CD4-positive, alpha-beta T cell treated with Interleukin-1 beta for 1 hour (primary cell): ENCODE measurements at places on chromosomes 6 and 20.
A peak's percentile ranks its signal among the peaks of the same experiment; 100 is the strongest.

GRCh38 chr6:74731931-74732330 is 473.9 kb downstream of the COL12A1 start:
- no peak for DNase-seq

GRCh38 chr6:7062451-7063162 is 45.2 kb upstream of the RREB1 start:
- DNase-seq = no peak

DNA sequence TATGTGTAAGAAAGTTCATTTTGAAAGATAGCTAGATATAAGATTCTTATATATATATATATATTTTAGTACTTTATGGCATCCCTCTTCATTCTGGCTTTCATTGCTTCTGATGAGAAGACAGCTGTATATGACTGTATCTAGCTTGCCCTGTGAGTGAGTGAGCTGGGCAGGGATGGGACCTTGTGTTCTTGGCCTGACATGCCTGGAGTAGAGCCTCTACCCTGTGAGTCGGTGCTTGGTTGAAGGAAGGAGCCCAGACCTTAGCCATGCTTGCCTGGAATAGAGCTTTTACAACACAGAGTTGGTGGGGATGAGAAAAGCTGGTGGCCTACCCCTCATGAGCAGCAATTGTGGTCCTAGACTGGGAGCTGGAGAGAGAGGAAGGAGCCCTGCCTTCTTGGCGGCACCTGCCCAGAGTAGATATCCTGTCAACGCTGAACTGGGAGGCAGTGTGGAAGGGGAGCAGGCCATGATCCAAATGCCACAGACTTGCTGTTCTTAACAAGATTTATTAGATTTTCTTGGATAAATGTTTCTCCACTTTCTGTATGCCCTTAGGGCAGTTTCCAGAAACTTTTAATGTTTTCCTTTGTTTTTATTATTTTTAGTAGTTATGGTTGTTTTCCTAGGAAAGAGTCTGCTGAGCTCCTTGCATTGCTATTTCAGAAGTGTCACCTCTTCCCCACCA is 31.6 kb downstream of the FIG4 start:
- no peak for DNase-seq

DNA sequence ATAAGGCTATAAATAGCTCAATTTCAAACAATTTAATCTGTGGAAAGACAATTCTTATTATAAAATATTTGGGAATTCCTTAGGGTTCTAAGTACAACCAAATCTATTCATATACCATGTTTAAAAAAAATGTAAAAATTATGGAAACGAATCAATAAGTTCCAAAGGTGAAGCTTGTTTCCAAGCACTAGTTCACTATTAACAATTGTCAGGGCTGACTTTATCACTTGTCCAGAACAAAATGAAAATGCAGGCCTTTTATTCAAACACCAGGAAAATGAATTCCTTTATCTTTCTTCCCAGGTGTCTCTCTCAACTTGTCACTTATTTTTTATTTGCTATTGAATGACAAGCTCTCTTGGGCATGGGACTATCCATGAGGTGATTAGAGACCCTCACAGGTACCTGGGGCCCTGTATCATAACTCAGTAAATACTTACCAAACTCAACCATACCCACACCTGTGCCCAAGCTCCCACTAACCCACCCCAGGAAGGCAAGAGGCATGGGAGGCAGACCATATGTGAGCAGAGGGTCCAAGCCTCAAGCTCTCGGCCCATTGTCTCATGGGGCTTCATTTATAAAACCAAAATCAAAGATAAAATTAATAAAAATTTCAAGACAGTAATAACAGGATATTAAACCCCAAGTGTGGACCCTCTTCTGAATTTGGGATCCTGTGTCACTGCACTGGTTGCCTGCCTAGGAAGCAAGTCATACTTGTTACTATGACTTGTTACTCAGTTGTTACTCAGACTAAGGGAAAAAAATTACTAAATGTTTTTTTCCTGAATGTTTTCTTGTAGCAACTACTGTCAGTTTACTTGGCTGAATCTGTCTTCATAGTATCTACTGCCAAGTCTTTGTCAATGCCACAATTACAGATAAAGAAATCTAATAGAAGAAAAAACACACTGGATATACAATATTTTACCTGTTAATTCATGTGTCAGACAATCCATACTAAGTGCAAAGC is 54.7 kb downstream of the PTPRK start:
- DNase-seq = no peak

DNA sequence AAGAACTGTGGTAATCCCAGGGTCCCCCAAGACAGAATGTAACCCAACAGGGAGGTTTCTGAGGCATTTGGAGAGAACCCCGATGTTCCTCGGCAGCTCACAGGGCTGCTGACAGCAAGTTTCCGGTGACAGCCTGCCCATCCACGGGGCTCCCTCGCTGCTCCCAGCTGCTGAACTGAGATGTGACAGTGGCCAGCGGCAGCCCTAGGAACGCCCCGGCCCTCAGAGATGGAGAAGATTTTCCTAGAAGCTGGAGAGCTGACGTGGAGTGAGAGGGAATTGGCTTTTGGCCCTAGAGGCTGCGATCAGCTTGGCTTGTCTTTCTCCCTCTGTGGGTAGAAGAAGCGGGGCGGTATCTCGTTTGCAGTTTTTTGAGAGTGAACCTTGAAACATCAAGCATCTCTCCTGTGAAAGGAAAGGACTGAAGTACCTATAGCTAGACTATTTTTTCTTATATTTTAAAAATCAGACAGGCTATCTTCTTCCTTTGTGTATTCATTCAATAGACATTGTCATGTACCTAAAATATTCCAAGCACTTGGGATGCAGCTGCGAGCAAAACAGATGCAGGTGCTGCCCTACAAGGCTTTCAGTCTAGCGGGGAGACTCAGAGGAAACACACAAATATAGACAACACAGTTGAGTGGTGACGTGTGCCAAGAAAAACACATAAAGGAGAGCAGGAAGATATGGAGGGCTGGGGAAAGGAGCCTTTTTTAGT is 28.4 kb upstream of the NFATC2 start:
- DNase-seq = no peak

DNA sequence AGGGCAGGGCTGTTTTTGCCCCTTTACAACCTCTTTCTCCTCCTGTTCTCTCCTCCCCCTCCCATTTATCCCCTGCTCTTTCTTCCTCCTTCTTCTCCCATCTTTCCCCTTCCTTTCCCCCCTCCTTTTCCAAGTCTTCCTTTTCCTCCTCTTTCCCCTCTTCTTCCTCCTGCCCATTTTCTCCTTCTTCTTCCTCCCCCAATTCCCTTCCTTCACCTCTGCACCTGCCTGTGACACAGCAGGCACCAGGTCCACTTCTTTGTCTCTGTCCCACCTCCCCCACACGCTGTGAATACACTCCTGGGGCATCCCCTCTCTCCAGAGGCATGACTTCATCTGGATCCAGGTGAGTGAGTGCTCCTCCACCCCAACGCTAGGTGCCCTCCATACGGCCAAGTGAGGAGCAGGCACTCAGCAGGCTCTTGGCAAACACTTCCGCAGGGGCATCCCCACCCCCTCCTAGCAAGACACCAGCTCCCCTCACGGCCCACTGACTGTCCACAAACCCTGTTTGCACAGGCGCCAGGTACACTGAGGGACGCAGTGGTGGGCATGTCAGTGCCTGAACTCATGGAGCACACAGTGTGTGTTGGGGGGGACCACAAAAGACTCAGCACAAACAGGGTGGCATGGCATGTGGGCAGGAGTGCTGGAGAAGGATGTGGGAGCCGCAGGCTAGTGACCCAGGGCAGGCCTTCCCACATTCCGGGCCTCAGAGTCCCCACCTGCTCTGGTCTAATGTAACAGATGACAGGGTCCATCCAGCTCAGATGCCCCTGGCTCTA is 10.7 kb upstream of the TLDC2 start:
- no peak for DNase-seq

DNA sequence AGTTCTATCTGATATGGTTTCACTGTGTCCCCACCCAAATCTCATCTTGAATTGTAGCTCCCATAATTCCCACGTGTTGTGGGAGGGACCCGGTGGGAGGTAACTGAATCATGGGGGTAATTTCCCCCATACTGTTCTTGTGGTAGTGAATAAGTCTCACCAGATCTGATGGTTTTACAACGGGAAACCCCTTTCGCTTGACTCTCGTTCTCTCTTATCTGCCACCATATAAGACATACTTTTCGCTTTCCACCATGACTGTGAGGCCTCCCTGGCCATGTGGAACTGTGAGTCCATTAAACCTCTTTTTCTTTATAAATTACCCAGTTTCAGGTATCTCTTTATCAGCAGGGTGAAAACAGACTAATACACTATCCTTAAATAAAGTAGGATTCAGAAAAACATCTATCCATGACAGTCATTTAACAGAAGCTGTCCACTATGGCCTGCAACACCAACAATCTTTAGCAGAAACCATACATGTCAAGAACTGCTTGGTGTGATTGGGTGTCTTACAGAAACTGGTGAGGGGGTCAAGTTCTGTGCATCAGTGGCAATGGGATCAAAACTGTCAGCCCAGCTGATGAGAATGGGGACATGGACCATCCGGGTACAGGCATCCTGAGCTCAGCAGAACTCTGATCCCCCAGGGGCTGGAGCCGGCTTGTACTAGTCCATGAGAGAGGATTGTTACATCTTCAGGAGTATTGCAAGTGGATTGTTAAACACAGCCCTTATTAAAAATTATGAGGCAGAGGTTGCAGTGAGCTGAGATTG is 59.2 kb downstream of the SCML4 start:
- DNase-seq = no peak

DNA sequence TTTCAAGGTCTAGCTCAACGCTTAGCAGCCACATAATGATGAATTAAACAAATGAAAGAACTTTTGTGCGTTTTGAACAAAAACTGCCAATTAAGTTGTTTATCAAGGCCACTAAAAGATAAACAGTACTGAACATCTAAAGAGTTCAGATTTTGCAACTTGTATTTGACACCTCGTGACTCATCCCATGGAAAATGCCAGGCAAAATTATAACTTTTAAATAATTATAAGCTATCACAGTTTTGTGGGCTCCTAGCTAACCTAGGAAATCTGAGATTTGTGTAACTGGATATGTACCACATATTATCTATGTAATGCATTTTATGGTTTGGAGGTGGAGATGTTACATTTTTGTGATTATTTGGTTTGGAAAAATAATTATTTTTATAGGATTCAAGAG is 9.6 kb upstream of the BAG2 start:
- DNase-seq = no peak

- no peak for DNase-seq
Measured at GRCh38 chr6:42363926-42364849, 87.5 kb downstream of the TRERF1 start.

DNA sequence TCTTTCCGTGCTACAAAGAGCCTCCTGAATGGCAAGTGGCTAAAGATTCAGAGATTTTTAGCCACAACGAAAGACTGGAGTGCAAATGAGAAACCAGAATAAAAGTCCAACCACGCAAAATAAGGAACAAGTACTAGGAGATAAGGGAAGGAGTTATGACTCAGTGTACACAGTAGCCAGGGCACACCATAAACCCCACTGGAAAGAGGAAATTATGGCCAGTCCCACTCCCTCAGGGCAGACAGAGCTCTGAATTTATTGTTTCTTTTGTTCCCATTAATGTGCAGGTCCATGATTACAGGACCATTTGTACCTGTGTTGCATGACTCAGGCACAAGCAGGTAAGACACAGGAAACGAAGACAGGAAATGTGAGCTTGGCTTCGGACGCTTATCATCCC is 150.3 kb upstream of the PREP start:
- DNase-seq = peak; percentile 8

- DNase-seq = no peak
Measured at GRCh38 chr6:18160911-18161310, 5.7 kb downstream of the KDM1B start.

- DNase-seq = no peak
Measured at GRCh38 chr20:60403105-60403741, 445.0 kb downstream of the CDH26 start.

GRCh38 chr20:37869334-37869861 is 33.5 kb upstream of the VSTM2L start:
- no peak for DNase-seq

GRCh38 chr6:160391419-160392116 is 43.4 kb downstream of the SLC22A3 start:
- DNase-seq = no peak

GRCh38 chr6:5126214-5126613 is 41.1 kb downstream of the PPP1R3G start:
- no peak for DNase-seq

GRCh38 chr6:123745895-123746294 is 57.8 kb upstream of the NKAIN2 start:
- DNase-seq = no peak

- DNase-seq = no peak
Measured at GRCh38 chr6:168046696-168047095, 32.3 kb downstream of the FRMD1 start.

GRCh38 chr20:45098103-45098773 is 2.7 kb downstream of the KCNS1 start:
- no peak for DNase-seq

- DNase-seq = no peak
Measured at GRCh38 chr6:138434925-138435324, 30.9 kb downstream of the HEBP2 start.

DNA sequence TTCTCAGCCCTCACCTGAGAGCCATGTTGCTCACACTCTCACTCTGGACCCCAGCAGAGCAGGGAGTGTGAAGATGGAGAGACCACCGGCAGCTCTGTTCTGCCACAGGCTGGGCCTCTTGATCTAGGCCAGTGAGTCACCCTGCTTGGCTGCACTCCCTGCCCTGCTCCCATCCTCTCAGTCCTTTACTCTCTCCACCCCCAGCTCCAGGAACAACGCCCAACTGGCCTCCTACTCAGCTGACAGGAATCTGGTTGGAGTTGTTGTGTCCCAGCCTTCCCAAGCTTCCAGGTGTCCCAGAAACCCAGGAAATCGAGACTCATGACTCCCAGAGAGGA is at the start of gene PSORS1C1:
TSS of gene PSORS1C1 (plus strand) at position 260 of the 338 bp plus-strand sequence. CDS start 14,833 bp downstream, outside the sequence.
- DNase-seq = no peak

DNA sequence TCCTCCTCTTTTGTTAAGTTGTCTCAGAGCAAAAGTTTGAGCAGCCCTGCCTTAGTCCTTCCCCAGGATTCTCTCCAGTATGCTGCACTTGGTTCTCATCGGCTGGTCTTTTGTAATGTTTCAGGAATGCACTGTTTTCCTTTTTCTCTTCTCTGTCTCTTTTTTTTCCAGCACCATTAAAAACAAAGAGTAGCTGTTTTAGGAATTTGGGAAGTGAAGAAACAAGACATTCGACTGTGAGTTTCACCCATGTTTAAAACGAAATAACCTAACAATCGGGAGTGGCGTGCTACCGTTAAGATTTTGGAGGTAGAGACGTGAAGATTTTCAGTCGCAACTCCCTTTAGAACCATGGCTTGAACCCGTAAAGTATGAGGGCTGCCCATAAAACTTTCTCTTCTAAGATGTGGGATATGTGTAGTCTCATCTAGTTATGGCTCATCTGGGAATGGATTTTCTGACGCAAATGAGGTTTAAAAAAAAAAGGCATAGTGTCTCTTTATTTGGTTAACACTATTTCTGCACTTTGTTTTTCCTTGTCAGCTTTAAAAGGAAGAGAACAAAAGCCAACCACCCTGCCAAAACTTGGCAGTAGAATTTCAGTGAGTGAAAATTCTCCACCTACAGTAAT is 35.9 kb upstream of the RAB23 start:
- DNase-seq = no peak

- no peak for DNase-seq
Measured at GRCh38 chr6:52050051-52050405, 37.4 kb downstream of the PKHD1 start.
